ENCODE measurements at places on chromosomes 1 and 21.

DNA sequence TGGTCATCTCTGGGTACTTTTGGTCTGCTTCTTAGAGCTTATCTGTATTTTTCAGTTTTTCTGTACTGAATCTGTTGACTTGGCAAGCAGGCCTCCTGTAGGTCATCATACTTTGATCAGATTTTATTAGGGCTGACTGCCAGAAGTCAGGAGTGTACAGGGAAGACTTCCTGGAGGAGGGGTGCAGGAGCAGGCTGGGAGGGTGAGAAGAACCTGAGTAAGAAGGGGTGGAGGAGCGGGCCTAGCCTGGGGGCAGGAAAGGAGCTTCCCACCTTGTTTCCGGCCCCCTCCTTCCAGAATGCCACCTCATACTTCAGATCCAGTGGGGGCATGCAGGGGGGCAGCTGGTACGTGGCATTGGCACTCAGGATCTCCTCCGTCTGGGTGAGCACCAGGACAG, 18.3 kb upstream of the IL22RA1 start:
- no peak for DNase-seq

GRCh38 chr1:9022773-9023172, 3.5 kb downstream of the SLC2A7 start:
- no peak for DNase-seq

- no peak for DNase-seq
Observed at GRCh38 chr1:30868833-30869435, 39.6 kb downstream of the SDC3 start.

DNA sequence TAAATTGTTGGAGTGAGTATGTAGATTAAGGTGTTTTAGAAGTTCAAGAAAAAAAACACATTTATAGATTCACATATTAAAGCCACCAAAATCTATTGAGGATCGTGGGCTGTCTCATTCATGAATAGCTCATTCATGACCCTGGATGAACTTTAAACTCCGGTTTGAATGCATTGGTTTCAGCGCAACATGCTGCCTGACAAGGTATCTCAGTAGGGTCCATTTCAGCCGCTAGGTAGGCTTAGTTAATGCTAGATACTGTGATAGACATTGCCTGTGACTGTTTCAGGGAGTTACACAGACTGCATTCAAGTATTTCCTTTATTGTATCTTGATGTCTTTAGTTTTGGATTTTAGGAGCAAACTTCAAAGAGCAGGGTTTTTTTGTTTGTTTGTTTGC, 140.5 kb upstream of the POGK start:
- DNase-seq: no peak

- DNase-seq: no peak
Observed at GRCh38 chr21:44953628-44954021, 13.8 kb downstream of the SLX9 start.

DNA sequence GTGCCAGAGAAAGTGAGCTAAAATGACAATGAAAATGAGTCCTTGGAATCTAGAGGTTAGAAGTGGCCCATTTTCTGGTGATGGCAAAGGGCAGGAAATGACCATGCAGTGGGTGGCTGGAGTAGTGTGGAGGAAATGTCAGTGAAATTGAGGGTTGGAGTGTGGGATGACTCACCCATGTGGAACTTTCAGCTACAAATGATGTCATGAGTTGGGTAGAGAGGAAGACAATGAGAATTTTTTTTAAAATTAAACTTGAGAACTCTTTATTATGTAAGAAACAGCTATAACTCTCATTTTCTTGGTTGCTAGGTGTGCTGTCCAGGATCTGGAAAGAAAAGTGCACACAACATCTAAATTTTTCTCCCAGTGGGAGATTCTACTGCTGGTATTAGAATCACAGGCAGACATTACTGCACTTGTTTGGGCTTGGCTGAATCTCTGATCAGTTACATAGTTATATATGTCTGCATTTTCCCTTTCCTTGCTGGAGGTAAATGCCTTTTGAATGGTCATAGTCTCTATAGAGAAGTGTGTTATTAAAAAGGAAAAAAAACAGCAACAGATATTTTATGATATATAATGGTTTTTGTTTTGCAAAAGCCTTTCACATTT, 56.8 kb upstream of the GNG12 start:
- DNase-seq: peak; percentile 30

- DNase-seq: no peak
Observed at GRCh38 chr1:14267991-14268390, 330.5 kb upstream of the KAZN start.

DNA sequence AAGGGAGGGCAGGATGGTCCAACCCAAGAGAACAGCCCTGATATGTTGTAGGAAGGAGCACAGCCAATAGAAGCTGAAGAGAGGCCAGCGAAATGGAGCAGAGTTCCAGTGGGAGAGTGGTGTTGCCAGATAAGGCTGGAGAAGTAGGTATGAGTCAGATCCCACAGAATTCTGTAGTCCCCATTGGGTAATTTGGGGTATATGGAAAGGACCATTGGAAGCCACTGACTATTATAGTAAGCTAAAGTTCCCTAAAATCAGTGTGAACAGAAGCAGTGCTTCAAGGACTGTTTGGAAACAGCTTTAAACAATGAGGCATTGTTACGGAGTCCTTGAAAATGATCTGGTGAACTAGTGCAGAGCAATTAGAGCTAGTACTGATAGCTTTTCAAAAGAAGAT, 63.0 kb downstream of the DISP1 start:
- peak; percentile 21 for DNase-seq

GRCh38 chr1:217027403-217028080, 304.3 kb upstream of the ESRRG start:
- no peak for DNase-seq

- no peak for DNase-seq
Observed at GRCh38 chr1:89464008-89464407, 60.6 kb upstream of the LRRC8B start.

DNA sequence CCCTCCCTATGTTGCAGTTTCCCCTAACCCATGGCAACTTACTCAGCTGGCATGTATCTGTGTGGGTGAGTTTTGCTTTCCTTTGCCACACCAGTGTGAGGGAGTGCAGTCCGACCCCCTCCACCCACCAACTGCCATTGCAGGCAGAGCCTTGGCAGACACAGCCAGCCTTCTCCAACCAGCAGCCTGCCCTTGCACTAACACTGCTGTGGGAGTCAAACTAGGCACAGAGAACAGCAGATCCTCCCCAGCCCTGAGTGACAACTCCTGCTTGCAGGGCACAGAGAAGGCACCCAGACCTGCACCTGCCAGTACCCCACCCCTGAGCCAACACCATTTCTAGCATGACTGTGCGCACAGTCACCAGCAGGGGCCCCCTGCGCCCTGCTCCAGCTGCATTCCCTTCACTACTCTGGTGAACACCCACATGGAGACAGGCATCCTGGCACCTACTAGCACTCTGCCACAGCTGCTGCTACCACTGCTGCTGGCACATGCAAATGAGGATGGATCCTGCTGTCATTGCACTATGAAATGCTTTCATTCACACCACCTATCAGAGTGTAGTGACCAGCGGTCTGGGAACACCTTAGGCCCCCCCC, 98.4 kb downstream of the MAGI3 start:
- no peak for DNase-seq

DNA sequence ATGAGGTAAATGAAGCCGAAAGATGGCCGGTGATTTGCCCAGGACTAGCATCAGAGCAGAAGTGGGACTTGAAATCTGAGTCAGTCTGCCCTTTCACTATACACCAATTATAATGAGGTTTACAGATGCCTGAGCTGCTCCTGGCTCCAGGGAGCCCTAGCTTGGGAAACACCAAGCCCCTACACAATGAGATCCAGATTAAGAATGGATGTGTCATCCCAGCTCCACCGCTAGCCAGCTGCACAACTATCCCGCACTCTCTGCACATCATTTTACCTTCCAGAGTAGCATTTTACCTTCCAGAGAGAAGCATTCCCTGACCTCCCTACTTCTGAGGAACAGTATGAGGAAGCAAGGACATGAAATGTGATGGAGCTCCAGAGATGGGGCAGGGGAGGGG, 27.0 kb downstream of the SERTAD4 start:
- DNase-seq: peak; percentile 60
